Cardiac fibroblast (primary cell): ENCODE measurements at places on chromosomes 2 and 18.

DNA sequence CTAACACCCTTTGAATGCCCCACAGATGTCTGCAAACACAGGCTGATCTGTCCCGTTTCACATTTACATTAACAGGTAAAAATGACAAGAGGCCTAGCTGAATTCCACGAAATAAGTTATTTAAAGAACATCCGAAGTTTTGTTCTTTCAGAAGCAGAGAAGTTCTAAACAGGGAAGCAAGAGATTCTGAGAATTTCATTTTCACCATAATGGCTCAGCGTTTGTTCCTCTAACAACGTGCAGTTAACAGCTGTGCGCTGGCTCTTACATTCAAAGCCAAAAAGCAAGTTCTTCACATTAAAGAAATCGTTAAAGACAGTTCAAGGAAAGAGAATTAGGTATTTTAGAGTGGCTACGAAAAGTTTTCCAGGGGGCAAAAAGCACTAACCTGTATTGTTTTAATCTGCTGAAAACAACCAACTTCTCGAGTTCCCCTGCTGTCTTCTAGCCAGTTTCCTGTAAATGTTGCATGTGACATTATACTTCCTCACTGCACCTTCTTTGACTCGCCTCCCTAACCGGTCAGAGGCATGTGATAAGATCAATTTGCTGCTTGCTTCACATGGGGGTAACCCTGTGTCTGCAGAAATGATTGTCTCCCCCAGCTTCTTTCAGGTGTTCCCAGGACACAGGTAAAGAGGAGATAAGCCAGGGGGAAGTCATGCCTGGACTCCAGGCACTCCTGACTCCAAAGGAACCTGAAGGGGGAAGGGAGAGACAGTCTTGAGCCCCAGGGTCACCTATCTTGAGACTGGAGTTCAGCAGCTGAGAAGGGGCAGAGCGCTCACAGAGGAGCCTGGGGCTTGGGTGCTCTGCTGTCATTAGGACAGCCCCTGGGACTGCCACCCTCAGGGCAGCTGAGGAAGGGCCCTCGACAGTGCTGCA lies 36.8 kb upstream of the WIPF1 start:
- no peak for DNase-seq

DNA sequence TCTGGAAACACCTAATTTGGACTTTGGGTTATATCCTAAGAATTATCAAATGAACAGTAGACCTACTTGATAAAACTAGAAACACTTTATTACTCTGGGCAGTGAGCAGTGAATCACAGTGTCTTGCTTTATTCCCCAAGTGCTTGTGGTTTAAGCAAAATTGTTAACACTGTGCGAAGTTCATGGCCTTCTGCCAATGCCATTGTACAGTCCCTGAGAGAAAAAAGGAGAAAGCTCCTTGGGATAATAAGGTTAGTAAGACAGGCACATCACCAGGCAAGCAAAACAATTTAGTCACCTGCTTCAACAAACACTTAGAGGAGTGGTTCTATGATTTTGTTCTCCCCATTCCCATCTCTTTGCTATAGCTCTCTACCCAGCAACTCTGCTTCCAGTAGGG lies 39.8 kb downstream of the ADCYAP1 start:
- DNase-seq: peak; percentile 85

- no peak for DNase-seq
Measured at GRCh38 chr18:73768043-73768442, 379.6 kb downstream of the FBXO15 start.

GRCh38 chr2:128733450-128733849 lies 414.8 kb upstream of the HS6ST1 start:
- no peak for DNase-seq

DNA sequence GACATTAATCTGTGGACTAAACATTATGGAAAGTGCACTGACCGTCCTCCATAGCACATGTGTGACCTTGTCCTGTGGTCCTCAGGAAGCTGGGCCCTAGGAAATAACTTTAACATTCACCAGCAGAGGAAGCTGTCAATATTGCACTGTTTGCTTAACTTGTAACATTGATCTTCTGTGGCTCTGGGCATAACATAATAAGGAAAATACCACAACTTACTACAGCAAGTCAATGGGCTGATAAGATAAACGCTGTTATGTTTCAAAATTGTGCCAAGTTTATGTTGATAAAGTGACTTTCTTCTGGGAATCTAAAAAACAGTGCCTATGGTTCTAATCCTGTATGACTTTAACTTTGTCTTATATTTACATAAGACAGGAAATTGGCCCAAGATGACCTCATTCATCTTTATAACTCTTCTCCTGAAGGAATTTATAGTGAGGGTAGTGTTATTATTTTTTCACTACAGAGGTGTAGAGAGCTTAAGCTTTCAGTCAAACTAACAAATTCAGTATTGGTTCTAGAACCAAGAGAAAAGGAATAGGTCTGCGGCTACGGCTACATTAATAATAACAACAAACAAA lies 113.7 kb upstream of the MAP4K3 start:
- DNase-seq: peak; percentile 39

DNA sequence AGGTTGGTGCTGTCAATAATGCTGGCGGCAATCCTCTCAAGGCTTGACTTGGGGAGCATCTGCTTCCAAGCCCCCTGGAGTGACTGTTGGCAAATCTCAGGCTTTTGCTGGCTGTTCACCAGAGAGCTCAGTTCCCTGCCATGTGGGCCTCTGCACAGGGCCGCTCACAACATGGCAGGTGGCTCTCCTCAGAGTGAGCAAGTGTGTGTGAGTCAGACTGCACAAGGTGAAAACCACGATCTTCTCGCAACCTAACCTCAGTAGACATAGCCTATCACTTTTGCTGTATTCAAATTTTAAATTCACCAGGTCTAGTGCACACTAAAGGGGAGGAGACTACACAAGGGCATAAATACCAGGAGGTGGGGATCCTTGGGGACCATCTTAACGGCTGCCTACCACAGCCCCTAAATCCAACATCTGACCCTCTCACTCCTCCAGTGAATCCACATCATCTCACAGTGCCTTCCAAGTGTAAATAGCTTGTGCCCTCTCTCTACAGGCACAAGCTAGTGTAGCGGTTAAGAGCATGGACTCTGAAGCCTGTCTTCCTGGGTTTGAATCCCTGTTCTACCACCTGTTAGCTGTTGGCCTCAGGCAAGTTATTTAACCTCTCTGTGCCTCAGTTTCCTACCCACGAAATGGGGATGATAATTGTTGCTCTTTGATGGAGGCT lies 187.7 kb upstream of the CXCR4 start:
- DNase-seq: no peak

- no peak for DNase-seq
Measured at GRCh38 chr2:128834207-128834879, 515.7 kb upstream of the HS6ST1 start.

DNA sequence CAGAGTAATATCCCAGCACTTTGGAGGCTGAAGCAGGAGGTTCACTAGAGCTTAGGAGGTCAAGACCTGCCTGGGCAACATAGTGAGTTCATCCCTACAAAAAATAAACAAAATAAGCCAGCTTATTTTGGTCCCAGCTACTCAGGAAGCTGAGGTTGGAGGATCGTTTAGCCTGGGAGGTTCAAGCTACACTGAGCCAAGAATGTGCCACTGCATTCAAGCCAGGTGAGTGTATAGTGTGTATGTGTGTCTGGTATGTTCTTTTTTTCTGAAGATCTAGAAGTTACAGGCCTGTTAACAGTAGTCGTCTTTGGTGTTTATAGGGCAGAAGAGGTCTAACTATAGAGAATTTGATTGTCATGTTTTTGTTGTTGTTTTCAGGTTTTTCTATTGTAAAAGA lies 40.2 kb downstream of the ZC3H15 start:
- peak; percentile 37 for DNase-seq
